ENCODE measurements at places on chromosomes 7 and 10. TPM values are rescaled to one million over a fixed set of nuclear protein-coding genes. Genes with fewer than 3 reads are reported as not detected.

DNA sequence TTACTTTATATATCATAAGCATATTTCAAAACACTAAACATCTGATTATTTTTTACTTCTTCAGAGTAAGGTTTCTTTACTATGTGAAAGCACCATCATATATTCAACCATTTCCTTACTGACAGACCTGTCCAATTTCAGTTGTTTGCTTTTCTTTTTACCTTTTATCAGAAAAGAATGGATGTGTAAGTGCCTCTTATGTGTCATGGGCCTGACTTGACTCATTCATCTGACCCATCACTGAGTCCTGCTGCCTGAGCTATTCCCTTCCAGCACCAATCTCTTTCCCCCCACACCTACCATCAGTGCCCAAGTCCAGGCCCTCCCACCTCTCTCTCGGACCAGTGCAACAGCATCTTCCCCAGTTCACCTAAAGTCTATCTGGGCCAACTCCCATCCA is 41.7 kb upstream of the ARID5B start:
- no peak for ATAC-seq

DNA sequence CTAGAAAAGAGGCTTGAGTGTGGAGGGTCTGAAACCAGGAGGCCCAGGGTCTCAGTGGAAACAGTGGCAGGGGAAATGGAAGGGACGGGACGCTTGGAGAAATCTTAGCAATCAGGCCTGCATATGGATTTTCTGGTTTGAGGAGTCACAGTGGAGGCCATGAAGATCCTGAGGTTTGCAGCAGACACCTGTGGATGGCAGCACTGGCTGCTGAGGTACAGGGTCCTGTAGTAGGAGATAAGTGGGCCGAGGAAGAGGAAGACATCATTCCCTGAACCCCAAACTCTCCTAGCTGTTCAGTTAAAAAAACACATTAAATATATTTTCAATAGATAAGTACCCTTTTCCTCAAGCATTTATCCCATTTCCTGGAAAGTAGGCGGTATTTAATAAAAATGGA is 208.8 kb upstream of the IGFBP3 start:
- ATAC-seq = no peak

DNA sequence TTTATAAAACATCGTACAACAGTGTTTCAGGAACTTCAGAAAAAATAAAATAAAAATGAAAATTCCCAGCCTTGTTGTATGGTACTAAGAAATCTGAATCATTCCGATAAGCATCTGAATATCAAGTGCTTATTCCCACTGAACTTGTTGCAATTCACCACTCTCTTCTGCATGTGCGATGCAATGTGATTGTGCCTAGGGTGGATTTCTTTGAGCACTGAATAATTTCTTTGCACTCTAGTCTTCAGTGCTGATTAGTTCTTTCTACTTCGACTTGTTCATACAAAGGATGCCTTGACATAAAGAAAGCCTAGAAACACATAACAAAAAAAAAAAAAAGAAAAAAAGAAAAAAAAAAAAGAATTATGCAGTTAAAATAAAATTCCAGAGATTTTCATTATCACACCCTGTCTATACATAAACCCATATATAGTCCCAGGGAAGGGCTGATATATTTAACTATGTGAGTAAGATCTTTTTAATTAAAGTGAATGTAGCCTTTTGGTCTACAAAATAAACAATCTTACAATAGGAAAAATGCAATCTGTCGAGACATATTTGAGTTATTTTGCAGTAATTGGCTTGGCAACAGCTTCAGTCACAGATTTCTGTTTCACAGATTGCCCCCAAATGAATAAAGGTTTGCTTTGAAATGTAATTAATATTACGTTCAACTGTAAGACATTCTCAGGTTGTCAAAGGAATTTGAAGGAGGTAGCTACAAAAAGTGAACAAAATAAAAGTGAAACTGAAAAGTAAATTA is 1118.9 kb upstream of the CELF2 start:
- no peak for ATAC-seq

DNA sequence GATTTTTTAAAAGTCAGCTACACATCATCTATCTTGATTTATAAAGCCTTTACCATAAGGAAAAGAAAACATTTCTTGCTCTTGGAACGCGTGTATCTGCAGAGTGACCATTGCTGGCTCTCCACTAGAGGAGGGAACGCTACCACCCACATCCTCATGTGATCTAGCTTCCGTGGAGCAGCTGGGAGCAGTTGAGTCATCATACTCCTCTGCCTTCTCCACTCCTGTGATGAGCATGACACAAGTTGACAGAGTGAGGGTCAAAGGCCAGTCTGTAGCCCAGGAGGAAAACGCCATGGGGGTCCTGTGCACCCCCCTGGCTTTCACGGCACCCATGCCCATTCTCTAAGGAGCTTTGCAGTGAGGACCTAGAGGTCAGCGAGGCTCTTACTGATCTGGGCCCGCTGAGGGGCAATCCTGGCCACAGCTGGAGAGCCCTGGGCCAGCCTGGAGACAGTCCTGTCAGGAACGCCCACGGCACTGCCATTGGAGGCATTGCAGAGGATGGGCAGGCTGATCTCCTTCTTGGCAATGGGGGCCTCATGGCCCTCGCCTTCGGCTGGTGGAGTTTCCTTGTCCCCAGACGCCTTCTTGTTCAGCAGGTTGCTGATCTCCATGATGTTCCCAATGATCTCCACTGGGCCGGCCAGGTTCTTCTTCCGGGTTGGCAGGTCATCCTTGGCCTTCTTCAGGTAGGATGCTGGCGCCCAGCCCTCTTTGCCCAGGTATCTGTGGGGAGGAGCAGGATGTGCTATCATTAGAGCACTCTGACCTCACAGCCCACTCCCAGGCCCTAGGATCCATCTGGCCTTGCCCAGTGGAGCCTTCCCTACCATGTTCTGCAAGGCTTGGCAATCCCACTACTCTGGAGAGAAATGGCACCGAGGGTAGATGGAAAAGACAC is 119.2 kb downstream of the NEURL1 start:
- no peak for ATAC-seq

DNA sequence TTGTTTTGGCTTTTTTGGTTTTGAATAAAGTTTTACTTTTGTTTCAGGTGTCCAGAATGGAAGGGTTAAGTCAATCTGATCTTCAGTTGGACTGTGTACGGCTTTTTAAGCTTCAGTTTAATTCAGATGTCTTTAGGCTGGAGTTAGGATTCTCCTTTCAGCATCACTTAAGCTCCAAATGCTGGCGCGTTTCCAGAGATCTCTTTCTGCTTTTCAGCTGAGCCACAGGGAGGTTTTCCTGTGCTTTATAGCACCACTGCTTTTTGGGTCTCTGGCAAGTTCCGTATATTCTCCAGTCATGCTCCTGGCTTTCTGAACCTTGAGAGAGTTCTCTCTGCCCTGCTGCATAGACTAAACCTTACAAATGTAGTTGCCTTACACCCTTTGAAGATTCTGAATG is 60.0 kb downstream of the VTI1A start:
- ATAC-seq = no peak

DNA sequence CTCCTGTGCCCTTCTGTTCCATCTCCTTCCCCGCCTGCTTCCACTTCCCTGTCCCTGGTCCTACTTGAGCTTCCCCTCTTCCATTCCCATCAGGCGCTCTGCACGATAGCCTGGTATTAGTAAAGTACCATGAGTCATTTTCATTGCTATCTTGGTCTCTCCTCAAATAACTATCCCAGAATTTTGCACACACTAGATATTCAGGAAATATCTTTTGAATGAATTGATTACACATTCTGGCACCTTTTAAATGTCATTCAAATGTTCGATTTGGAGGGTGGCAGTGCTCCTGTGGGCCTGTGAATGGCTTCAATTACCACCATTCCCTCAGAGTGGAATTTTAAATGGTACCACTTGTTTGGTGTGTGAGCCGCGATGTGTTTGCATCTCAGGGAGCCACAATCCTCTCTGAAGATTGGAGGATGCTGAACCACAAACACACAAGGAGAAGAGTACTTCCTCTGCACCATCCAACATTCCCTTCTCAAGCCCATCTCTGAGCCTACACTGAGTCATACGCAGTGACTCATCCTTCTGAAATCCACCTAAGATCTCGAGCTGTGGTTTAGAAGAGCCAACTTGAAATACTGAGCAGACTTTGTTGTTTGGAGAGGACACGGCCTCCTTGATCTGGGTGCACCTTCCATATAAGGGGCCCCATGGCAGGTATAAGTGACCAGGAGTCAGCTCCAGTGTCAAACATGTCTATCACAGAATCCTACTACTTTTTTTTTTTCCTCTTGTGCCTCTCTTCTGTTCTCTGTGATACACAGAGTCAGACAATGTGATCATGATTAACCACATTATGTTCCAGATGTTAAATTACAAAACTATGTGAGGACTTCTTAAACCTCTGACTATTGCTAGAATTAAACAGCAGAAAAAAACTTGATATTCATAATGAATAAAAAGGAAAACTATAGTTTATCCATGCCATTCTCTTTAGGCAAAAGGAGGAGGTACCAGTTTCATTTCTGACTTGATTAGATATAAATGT is 81.9 kb downstream of the BMPER start:
- peak; percentile 91 for ATAC-seq

DNA sequence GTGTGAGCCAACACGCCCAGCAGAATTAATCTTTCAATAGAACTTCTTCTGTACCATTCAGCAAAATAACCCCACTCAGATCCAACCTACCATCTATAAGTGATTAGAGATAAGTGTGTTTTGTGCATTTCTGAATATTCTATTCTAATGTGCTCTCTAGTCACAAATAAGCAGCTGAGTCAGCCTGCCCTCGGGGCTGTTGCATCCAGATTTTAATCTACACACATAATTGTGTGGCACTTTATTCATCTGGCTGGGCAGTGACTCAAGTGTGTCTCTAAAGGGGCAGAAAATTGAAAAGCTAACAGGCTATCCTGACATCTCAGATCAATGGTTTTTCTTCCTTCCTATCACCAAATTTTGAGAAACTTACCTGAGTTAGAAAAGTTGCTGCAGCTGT is 60.3 kb downstream of the PRR15 start:
- peak; percentile 41 for ATAC-seq

DNA sequence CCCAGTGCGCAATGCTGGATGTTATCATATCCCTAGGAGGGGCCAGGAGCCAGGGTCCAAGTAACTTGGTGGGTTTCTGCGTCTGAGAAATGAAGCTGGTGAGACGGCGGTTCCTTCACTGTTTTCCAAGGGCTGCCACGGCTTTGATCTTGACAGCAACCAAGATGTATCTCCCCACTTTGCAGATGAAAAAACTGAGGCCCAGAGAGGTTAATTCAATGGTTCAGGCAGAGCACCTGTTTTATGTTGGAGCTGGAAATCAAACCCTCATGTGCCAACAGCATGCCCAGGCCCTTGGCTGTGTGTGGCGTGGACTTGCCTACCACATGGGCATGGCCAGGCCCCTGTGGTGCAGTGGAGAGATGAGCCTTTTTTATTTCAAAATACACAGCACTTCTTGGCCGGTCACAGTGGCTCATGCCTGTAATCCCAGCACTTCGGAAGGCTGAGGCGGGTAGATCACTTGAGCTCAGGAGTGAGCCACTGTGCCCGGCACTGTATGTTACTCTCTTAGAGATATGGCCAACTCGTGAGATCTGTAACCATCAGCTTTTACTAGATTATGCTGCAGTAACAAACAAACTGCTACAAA is 225.2 kb upstream of the SH2B2 start:
- ATAC-seq = no peak

DNA sequence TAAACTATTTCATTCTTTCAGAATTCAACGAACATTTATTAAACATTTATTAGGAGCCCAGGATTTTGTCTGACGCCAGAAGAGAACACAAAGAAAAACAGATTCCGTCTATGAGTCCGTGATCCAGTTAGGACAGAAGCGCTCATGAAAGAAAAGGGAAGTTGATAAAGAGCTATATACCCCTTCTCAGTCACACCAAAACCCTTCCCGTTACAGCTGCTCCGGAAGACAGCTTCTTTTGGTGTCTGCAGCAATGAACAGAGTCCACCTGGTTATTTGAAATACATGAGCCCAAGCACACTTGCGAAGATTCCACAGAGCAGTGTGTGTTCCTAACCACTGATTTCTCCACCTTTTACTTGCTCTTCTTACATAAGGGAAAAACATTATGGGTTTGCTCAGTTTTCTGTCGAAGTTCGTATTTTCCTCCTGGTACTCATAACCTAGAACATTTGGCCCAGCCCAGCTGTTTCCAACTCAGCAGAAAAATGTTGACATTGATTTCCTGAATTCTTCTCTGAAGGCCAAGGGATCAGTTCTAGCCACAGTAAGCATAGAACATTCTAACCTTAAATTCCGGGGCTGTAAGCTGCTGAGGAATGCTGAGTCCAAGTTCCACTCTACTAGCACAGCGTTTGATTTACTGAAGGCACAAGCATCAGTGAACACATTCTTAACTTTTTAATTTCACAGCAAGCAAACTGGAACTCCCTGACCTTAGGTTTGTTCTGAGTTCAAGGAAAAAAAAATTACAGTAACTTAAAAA is 206.5 kb downstream of the SORCS1 start:
- ATAC-seq = no peak

- no peak for ATAC-seq
These were observed 53.8 kb downstream of the GRID1 start for GRCh38 chr10:86312701-86313270.

Gene RINT1
- 14.1 TPM for total RNA-seq

DNA sequence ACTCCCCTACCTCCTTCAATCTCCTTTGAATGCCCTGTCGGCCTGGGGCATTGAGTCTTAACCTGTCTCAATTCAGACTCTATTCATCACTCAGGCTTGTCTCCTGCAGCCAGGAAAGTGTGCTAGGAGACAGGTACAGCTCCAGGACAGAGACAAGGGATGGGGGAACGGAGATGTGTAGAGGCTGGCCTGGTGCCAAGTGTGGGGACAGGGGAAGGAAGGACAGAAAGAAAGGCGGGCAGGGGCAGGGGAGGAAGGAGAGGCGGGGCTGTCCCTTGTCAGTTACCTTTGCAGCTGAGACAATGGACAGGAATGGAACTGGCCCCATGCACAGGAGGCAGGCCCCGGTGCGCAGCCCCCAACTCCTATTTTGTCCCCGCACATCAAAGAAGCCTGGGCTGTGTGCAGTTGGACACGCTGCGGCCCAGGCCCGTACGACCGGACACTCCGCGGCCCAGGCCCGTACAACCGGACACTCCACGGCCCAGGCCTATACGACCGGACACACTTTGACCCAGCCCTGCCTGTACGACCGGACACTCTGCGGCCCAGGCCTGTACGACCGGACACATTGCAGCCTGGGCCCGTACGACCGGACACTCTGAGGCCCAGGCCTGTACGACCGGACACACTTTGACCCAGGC is 36.9 kb downstream of the CHST15 start:
- ATAC-seq = peak; percentile 40

Gene ADARB2
- total RNA-seq = 0.20 TPM

DNA sequence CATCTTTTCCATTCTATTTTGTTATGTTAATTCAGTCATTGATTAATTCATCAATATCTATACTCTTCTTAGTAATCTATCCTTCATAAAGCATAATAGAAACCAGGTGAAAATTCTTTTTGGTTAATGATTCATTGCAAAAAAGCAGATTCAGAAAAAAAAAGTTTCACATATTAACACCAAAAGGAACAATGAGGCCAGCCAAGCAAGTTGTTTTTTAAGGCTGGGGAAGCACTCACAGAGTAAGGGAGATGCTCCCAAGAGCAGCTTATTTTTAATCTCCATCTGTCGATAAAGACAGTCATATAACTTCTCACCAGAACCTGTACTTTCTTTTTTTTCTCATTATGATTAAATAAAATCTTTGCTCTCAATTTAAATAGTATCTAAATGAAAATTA is 95.8 kb downstream of the CACNA2D1 start:
- no peak for ATAC-seq

GRCh38 chr10:117005527-117006055 is 604 bp upstream of the SHTN1 start:
- no peak for ATAC-seq

Gene TEX47
- total RNA-seq = not detected

Measured in esophagus mucosa (tissue), 1 donor.